NCI-H2029 (cell line): ENCODE measurements at places on chromosomes 6 and 20.
A peak's percentile ranks its signal among the peaks of the same experiment; 100 is the strongest.

- no peak for DNase-seq
These were observed 4.9 kb upstream of the ASCC3 start for GRCh38 chr6:100886076-100886475.

DNA sequence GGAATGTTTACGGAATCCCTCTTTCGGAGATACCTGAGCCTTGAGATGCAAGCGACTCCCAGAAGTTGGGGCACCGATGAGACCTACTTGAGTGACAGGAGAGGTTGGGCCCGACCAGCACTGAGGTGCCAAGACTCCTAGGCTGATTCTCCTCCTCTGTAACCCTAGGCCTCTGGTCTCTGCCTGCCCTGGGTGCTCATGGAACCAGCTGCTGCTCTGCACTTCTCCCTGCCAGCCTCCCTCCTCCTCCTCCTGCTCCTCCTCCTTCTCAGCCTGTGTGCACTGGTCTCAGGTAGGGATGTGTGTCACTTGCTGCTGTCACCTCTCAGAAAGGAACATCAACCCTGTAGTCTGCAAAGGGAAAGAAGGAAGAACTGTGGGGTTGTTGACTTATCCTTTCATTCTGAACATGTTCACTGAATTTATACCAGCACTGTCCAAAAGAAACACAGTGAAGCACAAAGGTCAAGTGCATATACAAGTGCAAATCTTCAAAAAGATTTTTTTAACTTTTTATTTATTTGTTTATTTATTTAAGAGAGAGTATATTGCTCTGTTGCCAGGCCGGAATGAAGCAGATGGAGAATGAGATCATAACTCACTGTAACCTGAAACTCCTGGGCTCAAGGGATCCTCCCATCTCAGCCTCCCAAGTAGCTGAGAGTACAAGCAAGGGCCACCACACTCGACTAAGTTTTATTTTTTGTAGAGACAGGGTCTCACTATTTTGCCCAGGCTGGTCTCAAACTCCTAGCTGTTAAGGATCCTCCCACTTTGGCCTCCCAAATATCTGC, 913 bp downstream of the BTN2A2 start:
- peak; percentile 75 for DNase-seq

DNA sequence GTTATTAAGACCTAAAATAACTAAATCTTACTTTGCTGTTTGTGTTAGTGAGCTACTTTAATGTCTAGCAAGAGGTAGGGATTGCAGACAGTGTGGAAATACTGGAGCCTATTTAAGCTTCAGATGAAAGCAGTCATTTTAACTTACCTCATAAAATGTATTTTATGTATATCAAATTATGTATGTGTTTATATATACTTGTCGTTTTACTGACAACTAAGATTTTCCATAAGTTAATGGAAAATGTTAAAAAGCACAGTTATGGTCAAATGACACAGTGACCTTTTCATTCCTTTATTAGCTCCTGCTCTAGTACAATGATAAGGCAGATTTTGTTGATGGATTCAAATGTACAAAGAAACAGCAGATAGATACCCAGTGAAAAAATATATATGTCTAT, 34.6 kb downstream of the QKI start:
- no peak for DNase-seq

DNA sequence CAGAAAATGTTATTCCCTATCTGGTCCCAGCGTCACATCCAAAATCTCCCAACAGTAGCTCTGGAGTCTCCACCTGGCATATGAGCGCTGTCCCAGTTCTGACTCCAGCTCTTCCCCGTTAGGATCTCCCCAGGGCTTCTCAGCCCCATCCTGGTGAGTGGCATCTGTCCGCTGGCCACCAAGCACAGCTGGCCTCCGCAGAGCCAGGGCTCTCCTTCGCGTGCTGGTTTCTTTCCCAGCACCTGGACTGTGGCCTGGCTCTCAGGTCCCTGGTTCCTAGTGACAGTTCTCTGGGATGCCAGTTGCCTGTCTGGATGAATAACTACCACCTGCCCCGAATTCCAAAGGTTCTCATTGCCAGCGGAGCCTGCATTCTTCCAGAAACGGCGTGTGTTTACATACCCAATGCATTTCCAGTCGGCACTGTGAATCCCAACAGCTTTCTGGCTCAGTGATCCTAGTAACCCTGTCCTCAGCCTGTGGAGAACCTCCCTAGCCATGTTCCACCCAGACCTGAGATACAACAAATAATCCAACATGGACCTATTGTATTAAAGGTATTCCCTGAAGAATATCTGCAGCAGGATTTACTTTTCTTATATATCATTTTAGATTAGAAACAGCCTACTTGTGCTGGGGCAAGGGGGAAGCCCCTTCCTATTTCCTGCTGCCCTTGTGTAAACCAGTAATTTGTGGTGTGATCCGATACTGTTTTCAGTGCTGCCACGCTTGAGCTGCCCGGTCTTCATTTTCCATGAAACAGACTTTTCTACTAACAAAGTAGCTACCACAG, 69.9 kb upstream of the PDE10A start:
- no peak for DNase-seq

DNA sequence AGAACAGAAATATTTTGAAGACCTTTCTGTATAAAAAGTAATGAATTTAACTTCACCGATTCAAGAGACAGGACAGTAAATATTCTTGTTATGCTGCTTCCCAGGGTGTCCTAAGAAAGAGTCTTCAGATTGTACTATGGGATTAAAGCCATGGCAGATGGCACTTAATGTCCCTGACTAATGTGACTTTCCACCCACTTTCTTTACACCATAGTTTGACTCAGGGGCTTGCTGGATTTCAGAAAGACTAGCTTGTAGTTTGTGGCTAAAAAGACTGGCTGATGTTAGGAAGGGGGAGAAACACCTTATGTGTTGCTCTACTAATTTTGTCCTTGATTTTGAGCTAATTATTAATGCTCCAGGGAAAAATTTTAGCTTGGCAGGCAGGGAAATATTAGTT, 75.9 kb downstream of the UTRN start:
- DNase-seq, result no peak

GRCh38 chr6:11423072-11423471, 114.5 kb upstream of the TMEM170B start:
- DNase-seq, result no peak

GRCh38 chr6:3222506-3223038, 4.9 kb downstream of the TUBB2B start:
- peak; percentile 92 for DNase-seq

DNA sequence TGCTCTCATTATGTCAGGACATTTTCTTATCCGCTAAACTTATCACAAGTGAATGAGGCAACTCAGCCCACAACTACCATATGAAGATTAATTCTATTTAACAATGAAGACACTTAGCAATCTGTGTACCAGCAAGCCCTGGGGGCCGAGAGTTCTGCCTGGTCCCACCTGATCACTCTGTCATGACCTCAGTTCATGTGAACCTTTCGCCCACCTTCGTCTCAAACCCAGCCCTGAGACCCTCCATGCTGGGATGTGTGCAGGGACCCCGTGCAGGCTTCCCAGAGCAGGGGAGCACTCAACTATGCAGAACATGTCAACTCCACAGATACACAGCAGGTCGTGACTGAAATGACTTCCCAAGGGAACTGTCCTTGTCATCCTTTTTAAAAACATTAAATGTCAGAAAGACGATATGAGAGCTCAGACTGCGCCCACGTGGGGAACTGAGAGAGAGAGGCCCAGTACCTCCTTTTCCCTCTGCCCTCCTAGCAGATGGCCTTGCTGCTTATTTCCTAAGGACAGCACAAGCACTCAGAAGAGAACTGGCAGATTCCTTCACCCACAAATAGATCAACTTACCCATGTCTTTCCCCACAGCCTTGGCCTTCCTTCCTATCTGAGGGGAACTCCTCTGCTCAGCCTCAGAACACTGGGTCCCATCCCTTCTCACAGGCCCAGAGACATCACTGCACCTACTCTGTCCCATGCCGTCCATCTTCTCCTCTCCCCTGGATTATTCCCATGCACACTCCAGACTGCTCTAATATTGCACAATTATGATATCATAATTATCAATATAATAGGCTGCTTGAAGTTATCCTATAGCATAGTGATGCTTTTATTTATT, 11.5 kb downstream of the ABHD12 start:
- no peak for DNase-seq

DNA sequence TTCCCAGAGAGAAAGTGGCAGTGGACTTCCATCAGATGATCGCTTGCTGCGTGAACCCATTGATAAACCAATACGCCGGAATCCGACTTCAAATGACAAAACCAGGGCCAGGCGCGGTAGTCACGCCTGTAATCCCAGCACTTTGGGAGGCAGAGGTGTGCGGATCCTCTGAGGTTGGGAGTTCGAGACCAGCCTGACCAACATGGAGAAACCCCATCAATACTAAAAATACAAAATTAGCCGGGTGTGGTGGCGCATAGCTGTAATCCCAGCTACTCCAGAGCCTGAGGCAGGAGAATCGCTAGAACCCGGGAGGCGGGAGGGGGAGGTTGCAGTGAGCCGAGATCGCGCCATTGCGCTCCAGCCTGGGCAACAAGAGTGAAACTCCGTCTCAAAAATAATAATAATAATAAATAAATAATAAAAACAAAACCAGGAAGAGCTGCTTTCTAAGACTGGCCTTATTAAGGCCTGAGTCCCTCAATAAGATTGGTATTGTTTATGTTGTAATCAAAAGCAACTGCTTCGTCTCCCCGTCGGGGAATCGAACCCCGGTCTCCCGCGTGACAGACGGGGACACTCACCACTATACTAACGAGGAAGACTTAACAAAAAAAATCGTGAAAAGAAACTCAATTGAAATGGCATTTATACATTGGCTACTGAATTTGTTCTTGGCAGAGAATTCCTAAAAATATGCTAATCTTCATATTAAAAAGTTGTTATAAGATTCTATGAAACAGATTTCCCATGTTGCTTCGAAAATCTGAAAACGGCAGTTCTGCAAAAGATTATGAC, 110.2 kb upstream of the ZNF184 start:
- no peak for DNase-seq

DNA sequence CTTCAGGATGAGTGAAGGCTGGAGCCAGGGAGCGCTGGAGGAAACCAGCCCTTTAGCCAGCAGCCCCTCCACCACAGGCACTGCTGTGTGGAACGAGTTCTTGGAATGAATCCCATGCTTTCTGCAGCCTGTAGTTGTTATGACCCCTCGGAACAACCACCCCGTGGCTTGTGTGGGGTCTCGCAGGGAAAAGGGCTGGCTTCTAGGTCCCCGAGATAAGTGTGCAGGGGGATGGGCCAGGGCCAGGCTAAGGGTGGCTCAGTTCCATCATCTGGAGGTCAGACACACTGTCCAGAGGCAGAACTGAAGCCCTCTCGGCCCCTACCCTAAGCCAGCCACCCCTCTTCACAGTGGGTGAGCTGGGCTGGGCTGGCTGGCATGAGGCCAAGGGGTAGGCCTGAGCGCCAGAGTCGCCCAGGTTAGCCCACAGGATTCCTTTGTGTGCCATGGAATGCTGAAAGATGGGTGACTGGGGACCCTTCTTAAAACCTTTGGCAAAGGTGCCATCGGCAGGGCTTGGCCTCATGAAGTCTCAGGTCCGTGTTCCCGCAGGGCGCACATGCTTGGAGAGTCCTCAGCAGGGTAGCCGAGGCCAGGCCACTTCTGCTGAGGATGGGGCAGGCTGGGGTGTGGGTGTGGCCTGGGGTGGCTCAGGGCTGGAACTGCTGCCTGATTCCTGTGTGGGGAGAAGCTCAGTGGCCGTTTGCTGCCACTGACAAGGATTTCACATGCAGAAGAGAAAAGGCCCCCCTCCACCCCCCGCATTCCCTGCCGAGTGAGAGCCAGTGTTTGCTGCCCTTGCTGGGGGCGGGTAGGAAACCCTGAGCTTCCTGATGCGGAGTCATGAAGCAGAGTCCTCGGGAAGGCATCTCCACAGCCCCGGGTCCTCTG, 24.6 kb downstream of the SPATA2 start:
- no peak for DNase-seq

DNA sequence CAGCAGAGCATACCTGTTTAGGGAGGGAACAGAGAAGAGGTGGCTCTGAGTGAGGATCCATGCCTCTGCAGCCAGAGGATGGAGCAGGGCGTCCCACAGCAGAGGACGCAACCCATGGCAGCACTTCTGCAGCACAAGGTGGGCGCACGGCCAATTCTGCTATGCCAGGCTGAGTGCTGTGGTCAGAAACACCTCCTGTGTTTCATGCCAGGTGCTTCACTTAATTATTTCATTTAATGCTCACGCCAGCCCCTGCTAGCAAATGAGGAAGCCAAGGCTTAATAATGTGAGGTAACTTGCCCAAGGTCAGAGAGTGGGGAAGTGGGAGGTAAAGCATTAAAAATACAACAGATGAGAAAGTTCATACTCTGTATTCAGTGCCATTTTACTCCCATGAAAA, 68.5 kb upstream of the PTGIS start:
- DNase-seq, result peak; percentile 95

GRCh38 chr20:51570739-51571459, 28.4 kb upstream of the NFATC2 start:
- DNase-seq, result no peak

GRCh38 chr6:14930366-14930989, 315.4 kb upstream of the JARID2 start:
- DNase-seq, result no peak

- DNase-seq, result no peak
These were observed 86.9 kb downstream of the RAMACL start for GRCh38 chr6:166499350-166500163.

GRCh38 chr20:35014537-35014936, 58.9 kb downstream of the MYH7B start:
- no peak for DNase-seq

GRCh38 chr20:62066339-62066982, 780 bp upstream of the TAF4 start:
- peak; percentile 66 for DNase-seq

DNA sequence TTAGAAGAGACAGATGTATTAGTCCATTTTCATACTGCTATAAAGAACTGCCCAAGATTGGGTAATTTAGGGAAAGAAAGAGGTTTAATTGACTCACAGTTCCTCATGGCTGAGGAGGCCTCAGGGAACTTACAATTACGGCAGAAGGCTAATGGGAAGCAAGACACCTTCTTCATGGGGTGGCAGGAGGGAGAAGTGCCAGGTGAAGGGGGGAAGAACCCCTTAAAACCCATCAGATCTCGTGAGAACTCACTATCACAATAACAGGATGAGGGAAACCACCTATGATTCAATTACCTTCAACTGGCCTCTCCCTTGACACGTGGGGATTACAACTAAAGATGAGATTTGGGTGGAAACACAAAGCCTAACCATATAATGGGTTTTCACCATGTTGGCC, 28.9 kb upstream of the PNRC1 start:
- DNase-seq, result no peak

DNA sequence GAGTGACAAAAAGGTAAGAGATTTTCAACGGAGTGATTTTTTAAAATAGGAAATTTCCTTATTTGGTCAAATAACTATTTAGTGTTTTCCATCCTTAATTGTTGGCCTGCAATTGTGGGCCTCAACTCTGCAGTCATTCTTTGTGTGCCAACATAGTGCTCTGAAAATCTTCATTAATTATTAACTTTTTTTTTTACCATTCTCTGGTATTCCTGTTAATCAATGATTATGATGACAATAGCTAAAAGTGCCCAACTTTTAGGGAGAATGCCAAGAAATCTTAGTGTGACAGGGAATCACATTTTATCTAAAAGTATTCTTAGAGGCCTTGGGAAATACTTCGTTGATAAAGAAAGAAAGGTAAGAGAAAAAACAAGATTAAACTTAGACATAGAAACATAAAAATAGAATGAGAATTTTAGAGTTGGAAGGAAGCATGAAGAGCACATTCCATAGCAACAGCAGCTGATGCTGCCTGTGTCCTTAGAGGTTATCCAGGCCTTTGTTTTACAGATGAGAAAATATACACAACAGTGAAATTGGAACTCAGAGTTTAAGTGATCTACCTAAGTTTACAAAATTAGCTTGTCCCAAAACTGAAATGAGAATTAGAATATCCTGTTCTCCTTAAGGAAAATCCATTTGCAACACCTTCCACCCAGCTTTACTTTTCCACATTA, 1.2 kb downstream of the GPRC6A start:
- no peak for DNase-seq
